ENCODE measurements at places on chromosomes 7 and 10.

GRCh38 chr7:4960363-4960762 lies 1.4 kb upstream of the MMD2 start:
- DNase-seq: no peak

DNA sequence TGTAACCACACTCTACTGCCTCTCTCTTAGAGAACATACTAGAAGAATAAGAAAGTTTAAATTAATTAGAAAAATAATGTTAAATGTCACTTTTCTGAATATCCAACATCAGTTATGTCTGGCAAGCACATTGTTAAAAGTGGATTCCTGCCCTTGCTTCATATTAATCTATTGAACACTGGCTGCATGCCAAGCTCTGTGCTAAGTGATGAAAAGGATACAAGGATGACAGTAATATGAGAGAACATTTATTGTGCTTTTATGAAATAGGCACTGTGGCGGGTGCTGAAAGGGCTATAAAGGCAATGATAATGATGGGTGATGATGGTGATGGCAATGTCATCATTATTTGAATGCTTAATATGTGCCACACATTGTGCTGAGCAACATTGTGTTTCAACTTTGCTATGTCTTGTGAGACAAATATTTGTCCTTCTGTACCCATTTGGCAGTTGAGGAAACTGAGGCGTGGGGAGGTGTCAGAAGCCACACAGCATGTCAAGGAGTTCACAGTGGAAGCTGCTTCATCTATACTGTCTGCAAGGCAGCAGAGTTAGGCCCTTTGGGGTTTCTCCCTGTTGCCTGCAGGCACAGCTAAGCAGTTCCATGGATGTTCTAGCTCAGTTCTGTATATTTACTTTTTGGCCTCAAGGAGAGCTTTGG lies 64.2 kb upstream of the RAPGEF5 start:
- DNase-seq: no peak

GRCh38 chr10:2817940-2818636 lies 249.3 kb upstream of the PFKP start:
- no peak for DNase-seq

- DNase-seq: no peak
Observed at GRCh38 chr7:66326501-66327215, 121.5 kb downstream of the TPST1 start.

- DNase-seq: no peak
Observed at GRCh38 chr10:131032329-131033165, 279.0 kb downstream of the TCERG1L start.

DNA sequence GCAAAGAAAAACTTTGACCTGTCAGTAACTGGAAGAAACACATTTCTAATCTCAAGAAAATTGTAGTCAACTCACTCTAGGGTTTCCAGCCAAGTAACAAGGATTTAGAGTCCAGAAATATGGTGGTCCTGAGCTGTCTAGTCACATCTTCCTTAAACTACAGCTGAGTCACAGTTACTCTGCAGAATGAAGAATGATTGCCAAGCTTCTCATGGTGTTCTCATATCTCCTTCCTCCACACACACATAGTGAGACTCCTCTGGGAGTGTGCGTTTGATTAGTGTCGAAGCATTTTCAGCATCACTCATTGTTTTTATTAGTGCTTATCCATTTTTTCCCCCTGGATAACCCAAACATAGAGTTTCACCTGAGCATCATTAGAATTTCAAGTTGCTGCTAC lies 93.1 kb upstream of the CXCL12 start:
- no peak for DNase-seq

GRCh38 chr10:3757638-3758490 lies 27.1 kb downstream of the KLF6 start:
- peak; percentile 78 for DNase-seq

- no peak for DNase-seq
Observed at GRCh38 chr10:1268831-1269230, 212.6 kb downstream of the WDR37 start.

Data from activated CD4-positive, alpha-beta T cell treated with anti-CD3 and anti-CD28 coated beads for 48 hours (primary cell).